ENCODE measurements at places on chromosomes 3 and 15. TPM values are rescaled to one million over a fixed set of nuclear protein-coding genes. Genes with fewer than 3 reads are reported as not detected.

DNA sequence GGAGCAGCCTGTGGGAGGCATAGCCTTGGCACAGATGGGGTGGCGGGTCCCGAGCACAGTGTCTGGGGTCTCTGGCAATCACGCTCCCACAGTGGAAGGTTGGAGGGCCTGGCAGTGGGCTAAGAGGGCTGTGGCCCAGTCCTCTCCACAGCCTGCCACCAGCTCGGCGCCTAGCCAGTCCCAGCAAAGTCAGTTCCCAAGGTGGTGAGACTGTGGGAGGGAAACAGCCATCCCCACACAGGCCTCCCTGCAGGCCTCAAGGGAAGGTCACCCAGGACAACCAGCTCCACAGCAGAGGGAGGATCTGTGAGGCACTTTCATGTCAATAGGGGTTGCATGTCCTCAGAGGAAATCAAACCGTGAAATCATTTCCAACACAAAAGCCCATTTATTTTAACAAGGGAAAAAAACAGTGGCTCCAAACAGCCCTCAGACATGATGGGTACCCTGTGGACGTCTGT lies 27.6 kb upstream of the LIMD1 start:
- no peak for DNase-seq

- DNase-seq = no peak
These were observed 292.1 kb downstream of the VPS13C start for GRCh38 chr15:61768131-61768530.

DNA sequence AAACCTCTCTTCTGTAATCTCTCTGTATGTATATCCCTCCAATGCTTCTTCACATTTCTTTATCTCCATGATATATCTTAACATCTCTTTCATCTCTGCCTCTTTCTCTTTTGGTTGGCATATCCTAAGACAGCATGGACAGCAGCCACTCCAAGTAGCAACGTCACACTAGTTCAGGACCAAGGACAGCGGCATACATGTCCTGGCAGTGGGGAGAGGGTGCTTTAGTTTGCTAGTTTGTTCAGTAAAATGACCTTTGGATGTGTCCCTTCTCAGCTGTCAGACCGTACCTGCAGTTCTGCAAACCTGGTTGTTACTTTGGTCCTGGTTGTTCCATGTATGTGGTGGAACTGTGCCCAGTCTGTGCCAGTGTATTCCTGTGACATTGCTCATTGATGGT lies 225.6 kb upstream of the ROPN1 start:
- peak; percentile 83 for DNase-seq

GRCh38 chr15:42165106-42165505 lies 8.7 kb upstream of the PLA2G4F start:
- no peak for DNase-seq

GRIP2 gene
- 0.05 TPM for polyA plus RNA-seq

GRCh38 chr15:58165661-58166060 lies 27.5 kb downstream of the AQP9 start:
- peak; percentile 95 for DNase-seq

DNA sequence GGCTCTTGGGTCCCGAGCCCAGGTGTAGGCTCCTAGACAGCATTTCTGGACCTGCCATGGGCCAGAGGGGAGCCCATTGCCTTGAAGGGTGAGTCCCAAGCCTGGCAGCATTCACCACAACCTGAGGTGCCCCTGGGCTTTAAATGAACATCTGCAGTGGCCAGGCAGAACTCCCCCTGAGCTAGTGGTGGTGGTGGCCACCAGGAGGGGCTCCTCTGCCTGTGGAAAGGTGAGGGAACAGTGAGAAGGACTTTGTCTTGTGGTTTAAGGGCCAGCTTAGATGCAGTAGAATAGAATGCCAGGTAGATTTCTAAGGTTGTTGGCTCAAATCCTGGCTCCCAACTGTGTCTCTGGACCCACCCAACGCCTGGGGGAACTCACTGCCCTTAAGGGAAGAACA lies 55.6 kb downstream of the CASR start:
- no peak for DNase-seq
